D721Med (cell line): ENCODE measurements at places on chromosomes 11 and 22.

- no peak for DNase-seq
Measured at GRCh38 chr11:108538502-108538901, 40.3 kb upstream of the POGLUT3 start.

DNA sequence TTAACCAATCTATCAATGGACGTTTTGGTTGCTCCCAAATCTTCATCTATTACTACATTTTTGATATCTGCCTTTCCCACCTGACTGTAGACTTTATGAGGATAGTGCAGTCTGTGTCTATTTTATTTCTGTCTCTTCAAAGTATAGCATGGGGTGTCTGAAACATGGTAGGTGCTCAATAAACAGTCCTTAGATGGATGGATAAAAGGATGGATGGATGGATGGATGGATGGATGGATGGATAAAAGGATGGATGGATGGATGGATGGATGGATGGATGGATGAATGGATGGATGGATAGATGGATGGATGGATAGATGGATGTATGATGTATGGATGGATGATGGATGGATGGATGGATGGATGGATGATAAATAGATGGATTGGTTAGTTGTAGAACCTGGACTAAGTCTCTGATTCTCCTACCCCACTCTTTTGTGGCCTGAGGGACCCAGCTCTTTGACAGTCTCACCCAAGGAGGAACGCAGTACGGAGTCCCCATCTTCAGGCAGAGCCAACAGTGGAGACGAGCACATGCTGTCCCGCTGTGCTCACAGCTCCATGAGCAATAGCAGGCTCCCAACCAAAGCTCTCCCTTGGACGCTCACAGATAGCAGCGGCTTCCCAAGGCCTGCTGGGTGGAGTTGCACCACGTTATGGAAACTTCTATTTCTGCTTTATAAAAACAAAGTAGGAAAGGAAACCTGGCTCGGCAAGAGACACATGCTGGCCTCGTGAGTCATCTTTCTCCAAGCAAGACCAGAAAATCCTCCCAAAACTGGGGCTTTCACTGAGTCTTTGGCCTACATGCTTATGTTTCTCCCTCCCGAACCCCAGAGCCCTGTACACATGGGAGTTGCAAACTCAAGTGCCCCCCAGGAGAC is 448.0 kb downstream of the MIAT start:
- no peak for DNase-seq

DNA sequence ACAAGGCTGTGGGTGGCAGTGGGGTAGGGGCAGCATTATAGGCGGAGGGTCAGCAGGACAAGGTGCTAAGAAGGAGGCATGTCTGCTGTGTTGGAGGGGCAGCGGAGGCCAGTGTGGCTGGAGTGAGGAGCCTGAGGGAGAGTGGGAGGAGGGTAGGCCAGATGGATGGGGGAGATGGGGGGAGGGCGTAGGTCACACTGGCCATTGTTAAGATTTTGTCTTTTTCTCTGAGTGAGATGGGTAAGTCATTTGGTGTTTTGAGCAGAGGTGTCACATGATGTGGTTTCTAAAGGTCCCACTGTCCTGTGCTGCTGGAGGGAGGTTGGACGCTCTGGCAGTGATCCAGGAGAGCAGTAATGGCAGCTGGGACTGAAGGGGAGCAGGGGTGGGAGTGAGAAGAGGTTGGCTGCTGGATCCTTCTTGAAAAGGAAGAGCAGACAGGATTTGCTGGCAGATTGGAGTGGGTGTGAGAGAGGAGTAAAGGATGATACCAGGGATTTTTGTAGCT is 9.8 kb downstream of the PPP6R3 start:
- DNase-seq, result no peak

DNA sequence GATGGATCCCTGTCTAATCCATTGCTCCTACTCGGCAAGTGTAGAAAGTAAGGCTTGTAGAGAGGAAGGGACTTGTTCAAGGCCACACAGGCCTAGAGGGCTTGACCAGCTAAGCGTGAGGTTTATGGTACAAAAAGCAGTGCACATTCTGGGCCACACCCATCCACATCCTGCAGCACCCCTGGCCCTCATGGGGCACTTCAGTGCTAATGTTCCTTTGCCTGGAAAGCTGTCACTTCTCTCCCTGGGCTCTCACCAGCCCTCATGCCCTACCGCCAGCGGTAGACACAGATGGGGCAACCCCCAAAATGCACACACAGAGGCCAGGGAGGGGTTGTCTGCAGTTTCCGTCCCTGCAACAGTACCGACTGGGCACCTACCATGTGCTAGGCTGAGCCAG is 7.1 kb upstream of the MGAT3 start:
- DNase-seq, result no peak

- DNase-seq, result no peak
Measured at GRCh38 chr22:48868554-48868953, 959.1 kb downstream of the BRD1 start.

DNA sequence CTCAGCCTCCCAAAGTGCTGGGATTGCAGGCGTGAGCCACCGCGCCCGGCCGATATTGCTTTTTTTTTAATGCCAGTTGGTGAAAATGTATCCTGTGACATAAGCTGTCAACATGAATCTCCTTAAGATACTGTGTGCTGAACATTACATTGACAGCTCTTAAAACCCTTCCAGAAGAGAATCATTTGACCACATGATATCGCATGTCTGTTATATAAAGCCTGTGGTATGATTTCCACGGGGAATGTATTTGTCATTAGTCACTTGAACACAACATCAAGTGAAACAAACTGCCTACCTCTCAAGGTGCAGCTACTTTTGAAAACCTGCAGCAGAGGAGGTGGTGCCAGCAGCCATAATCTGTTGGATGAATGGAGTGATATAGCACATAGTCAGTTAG is 67.0 kb downstream of the BCL2L13 start:
- no peak for DNase-seq

DNA sequence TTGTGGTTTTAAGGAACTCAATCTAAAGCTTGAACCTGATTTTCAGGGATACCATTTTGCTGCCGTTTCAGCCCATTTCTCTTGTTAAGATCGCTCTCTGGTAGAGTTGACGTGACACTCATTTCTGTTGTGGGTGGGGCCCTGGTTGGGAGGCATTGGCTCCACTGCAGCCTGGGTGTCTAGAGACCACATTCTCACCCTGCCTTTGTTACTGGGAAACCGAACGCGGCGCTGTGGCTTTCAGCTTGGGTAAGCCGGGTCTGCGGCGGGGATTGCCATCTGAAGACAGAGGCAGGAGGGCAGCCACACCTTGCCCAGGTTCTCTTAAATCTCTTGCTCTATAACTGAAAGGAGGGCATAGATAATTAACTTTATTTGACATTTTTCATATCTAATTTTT is 3.2 kb downstream of the EHF start:
- DNase-seq, result no peak

- DNase-seq, result no peak
Measured at GRCh38 chr11:26063915-26064314, 268.0 kb upstream of the ANO3 start.

DNA sequence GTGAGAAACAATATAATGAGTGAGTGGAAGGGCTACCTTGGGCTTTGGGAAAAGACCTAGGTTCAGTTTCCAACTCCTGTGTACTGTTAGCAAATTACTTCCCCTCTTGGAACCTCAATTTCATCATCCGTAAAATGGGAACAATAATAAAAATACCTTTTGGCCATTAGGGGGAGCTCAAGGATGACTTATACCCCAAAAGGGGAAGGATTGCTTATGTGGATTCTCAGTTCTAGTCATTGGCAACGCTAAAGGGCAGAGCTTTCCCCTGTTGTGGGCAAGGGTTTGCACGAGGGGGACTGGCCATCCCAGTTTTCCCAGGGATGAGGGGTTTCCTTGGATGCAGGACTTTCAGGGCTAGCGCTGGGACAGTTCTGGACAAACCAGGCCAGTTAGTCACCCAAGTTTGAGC is 3.1 kb upstream of the COMMD9 start:
- DNase-seq, result no peak

GRCh38 chr11:64248578-64248977 is 1.8 kb upstream of the PPP1R14B start:
- DNase-seq, result no peak

DNA sequence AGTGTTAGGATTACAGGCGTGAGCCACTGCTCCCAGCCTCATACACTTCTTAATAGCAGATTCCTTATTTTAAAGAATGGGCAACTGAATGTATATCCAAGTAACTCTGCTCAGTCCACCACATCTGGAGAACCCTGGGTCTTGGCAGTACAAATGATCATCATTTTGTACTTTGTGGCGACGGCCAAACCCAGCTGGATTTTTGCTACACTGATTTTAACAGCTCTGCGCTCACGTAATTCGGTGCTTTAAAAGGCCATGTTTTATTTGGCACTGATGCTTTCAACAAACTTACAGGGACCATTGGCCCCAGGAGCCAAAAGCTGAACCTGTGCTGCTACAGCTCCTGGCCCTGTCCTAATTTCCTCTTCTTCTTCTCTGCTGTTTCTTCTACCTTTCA is 60.8 kb upstream of the PDE3B start:
- no peak for DNase-seq

- DNase-seq, result no peak
Measured at GRCh38 chr22:49619301-49619700, 208.4 kb downstream of the BRD1 start.

GRCh38 chr11:123567466-123567865 is 87.0 kb downstream of the SCN3B start:
- no peak for DNase-seq
